ENCODE measurements at places on chromosomes 4 and X.

DNA sequence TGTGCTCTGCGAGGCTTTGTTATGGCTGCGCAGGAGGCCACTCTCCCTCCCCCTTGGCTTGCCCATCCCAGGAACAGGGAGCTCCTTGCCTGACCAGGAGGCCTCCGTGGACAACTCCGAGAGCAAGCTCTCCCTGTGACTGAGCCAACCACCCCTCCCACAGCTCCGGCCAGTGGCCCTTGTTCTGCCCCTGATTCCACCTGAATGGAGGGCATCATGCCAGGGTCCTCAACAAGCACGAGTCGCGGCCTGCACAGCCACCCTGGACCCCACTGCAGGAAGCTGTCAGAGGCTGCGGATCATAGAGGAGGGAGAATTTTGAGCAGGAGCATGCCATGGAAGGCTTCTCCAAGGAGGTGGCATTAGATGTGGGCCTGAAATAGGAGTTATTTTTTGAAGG lies 44.8 kb upstream of the GRPEL1 start:
- no peak for DNase-seq

DNA sequence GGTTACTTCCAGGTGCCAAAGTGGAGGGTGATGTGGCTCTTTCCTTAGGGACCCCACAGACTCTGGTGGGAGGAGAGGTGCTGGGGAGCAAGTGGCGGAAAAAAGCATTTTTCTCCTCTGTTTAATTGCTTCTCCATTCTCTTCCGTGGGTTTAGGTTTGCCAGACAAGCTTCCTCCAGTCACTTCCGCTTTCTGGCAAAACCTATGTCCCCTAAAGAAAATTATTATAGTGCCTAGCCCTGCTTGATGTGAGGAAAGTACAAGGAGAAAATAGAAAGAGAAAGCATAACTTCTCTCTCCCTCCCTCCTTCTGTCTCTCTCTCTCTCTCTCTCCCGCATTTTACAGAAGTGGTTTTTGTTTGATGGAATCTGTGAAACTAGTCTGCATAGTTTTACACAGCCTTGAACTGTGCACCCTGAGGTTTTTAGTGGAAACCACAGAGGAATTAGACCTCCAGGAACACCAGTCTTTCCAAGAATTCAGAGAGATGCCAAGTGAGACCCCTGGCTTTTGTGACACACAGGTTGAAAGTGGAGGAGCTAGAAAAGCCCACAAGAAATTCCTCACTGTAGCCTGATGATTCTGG lies 231.1 kb upstream of the ANXA3 start:
- peak; percentile 5 for DNase-seq

DNA sequence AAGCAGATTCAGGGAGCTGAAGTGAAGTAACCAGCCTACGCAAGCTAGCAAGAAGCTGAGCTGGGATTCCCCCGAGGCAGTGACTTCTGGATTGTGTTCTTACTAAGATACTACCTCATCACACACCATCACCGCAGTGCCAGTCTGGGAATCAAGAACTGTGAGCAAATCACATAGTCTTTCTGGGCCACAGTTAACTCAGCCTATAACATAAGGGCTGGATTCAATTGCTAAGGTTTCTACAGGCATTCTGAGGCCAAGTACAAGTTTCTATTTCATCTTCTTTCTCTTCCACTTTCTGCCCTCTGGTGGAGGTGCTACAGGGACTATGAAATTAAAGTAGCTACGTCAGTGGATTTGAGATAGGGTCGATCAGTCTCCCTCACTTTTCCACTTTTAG lies 1.4 kb upstream of the CORIN start:
- no peak for DNase-seq

DNA sequence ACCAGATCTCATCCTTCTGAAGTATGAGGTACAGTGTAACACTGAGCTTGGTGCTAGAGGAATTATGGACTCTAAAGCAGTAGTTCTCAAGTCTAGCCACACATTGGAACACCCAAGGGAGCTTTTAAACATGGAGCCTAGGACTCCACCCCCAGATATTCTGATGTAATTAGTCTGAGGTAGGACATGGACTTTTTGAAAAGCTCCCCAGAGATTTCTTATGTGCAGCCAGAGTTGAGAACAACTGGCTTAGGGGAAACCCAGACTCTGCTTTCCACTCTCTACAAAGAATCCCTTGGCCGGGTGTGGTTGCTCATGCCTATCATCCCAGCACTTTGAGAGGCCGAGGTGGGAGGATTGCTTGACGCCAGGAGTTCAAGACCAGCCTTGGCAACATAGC lies 11.6 kb upstream of the GDPD2 start:
- no peak for DNase-seq

- peak; percentile 88 for DNase-seq
Measured at GRCh38 chrX:129772796-129773431, 6.8 kb upstream of the SASH3 start.

DNA sequence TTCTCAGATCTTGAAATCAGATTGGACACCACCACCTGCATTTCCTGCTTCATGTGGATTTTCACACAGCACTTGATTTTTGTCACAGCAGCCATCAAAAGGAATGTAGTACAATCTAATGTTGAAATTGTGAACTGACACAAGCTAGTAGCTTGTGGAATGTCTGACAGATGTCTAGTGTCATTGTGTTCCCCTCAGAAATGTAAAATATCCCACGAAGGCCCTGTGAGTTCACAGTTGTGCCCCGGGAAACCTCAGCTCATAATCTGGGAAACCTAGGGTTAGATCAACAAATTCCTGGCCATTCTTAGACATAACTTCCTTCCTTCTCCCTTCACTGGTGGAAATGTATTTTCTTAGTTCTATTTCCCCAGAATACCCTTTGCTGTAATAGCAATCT lies 205.7 kb downstream of the AR start:
- no peak for DNase-seq

DNA sequence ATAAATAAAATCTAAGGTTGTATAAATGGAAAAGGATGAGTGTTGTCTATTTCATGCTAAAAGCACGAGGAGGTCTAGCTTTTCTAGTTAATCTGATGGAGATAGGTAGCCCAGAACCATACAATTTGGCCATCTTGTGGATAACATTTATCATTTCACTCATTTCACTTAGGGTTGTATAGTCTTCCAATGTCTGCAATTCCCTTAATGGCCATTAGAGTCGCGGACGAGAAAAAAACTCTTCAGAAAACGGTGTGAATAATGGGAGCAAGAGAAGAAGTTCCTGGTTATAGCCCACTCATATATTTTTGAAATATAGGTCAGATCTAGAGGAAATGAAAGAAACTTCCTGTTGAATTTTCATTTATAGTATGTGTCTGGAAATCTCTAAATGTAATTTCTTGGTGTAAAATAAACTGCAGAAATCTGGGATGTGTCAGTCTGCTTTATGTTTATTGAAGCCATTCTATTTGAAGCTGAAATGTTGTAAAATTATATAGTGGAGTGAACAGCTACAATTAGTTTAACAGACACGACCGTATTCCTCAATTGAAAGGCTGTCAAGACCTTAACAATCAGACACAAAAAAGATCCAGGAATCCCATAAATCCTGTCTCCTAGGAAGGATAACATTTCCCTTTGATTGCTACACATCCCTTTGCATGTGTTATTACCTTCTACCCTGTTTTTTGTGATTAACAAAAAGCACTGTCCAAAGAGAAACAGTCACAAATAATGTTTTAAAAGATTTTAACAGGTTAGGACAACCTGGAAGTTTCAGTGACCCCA lies 47.7 kb upstream of the MGST2 start:
- no peak for DNase-seq

DNA sequence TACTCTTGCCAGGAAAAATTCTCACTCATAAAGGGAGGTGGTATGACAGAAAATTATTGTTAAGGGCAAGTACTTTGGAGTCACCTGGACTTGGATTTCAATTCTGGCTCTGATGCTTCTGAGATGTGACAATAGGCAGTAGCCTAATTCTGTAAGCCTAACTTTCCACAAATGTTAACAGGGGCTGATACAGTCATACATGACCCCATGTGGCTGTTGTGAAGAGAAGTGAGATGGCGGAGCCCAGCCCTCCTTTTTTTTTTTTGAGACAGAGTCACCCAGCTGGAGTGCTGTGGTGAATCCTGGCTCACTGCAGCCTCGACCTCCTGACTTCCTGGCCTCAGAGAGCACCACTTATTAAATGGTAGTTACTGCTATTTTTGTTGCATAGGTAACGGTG lies 54.4 kb upstream of the IRF2 start:
- DNase-seq = no peak

- no peak for DNase-seq
Measured at GRCh38 chrX:23383411-23383810, 48.8 kb downstream of the PTCHD1 start.

DNA sequence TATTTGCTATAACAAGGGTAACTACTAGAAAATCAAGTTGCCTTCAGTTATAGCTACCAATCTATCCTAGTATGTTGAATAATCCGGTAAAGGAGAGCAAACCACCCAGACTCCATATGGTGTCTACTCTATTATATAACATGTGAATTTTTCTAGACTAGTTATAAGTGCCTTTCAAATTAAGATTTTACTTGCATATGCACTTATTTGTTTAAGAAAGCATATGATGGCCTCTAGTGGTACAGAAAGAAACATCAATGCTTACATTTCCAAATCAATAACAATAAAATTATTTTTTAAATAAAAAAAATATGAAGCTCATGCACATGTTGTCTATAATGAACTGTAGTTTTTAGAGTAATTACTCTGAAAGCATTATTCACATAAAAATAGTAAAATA lies 1516.4 kb upstream of the PABPC4L start:
- DNase-seq = no peak

- no peak for DNase-seq
Measured at GRCh38 chr4:38601244-38601915, 62.6 kb upstream of the KLF3 start.

Data from GDM1 (cell line).